SJCRH30 (cell line): ENCODE measurements at places on chromosomes 4 and X. TPM values are rescaled to one million over a fixed set of nuclear protein-coding genes. Genes with fewer than 3 reads are reported as not detected.

Gene NXF3
- not detected in 2 replicates for total RNA-seq

Gene CACNA1F
- total RNA-seq, result not detected in 2 replicates

Gene IRAK1
- total RNA-seq, result 91.9 and 95.3 TPM in 2 replicates

GRCh38 chr4:118120120-118120760, 86.0 kb downstream of the NDST3 start:
- DNase-seq, result no peak

DNA sequence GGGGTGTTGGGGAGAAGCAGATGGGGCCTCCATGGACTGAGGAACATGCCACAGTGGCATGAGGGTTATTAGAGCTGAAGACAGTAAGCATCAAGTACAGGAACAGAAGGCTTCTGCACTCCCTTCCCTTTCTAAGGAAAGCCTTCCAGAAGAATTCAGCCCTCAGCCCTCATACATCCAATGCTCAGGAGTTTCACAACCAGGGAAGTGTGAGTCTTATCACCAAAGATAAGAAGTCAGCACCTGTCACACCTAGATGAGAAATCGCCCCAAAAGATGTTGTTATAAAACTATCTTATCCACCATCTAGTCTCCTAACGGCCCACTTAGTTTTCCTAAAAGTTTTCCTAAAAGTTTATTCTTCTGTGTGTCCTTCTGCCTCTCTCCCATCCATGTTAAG, 78.0 kb upstream of the STS start:
- DNase-seq, result no peak

DNA sequence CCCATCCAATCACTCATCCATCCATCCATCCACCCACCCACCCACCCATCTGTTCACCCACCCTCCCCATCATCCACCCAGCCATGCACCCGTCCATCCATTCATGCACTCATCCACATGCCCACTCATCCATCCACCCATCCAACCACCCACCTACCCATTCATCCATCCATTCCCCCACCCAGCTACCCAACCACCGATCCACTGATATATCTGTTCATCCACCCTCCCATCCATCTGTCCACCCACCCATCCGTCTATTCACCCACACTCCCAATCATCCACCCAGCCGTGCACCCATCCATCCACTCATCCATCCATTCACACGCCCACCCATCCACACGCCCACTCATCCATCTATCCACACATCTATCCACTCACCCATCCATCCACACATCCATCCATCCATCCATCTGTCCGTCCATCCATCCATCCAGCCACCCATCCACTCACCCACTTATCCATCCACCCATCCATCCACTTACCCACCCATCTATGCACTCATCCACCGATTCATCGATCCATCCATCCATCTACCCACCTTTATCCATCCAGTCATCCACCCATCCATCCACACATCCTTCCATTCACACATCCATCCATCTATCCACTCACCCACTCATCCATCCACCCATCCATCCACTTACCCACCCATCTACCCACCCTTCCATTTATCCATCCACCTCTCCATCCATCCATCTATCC, 28.4 kb downstream of the ASMTL start:
- no peak for DNase-seq
